Aorta (tissue), 5 donors: ENCODE measurements at places on chromosomes 6 and 20.

- no peak for DNase-seq
These were observed 115.5 kb downstream of the IRF4 start for GRCh38 chr6:506920-507622.

DNA sequence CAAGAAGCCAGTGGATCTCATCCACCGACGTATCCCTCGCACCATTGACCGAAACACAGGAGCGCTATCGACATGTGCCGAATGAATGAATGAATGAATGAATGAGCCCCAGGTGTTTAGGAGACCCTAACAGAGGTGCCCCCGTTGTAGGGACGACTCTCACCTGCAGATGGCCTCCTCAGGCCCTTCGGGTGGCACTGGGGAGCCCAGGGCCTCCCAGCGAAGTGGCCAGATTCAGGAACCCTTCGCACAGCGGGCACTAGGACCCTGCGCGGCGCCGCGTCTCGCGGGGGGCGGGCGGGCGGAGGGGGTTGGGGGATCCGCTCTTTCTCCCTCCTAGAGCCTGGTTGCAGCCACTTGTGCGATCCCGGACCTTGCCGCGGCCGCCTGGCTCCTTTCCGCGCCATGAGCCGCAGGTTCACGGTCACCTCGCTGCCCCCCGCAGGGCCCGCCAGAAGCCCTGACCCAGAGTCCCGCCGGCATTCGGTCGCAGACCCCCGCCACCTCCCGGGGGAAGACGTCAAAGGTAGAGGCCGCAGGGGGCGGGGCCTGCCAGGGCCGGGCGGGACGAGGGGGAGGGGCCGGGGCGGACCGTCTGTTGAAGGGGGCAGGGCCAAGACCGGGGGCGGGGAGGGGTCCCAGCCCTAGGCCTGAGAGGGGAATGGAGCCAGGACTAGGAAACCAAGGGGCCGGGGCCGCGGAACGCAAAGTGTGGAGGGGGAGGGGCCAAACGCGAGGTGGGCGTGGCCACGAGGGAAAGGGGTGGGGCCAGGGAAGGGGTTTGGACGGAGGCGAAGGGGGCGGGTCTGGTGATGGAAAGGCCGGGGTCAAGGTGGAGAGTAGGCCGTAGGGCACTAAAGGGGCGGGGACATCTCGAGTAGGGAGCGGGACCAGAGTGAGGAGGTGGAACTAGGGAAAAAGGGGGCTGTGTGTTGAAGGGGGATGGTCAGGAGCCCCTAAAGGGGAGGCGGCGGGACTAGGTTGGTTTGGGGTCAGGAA, 7.4 kb upstream of the SLC12A5 start:
- peak; percentile 83 for DNase-seq

GRCh38 chr20:9514461-9515213, at the start of gene LAMP5:
LAMP5 (plus strand) TSS chr20:9514590; CDS start chr20:9514853, 263 bp downstream.
- DNase-seq, result peak; percentile 81

DNA sequence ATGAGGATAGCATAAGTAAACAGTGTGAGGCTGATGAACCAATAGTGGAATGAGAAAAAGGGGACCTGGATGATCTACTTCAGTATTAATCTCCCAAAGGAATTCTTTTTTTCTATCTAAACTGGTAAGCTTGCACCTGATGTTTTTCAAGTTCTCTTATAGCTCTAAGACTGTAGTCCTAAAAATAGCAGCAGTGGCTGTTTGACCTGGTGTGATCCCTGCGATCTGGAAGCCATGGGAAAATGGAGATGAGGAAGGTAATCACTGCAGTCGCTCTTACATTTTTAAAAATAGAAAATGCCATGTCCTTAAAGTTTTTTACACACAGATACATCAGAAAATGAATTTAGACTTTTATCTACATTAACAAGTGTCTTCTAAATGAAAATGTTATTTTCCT, 926.4 kb upstream of the SLC35B3 start:
- no peak for DNase-seq

GRCh38 chr6:40386200-40386599, 201.0 kb downstream of the LRFN2 start:
- DNase-seq, result no peak

DNA sequence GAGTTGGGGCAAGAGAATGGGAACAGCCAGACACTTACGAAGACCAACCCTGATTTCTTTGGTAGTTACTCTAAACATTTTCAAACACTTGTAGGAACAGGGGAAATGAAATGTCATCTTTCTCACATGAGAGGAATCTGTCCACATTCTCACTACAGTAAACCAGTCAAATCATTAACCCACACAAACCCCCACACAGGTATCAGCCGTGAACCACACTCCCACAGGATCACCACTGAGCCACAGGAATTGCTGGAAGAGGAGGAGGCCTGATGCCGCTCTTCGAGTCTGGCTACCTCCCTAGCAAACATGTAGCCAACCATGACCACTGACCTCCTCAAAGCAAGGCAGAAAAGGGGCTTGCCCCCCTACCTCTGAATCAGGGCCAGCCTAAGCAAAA, 6.9 kb upstream of the RSPO3 start:
- DNase-seq, result no peak

- no peak for DNase-seq
These were observed 239.5 kb downstream of the SLC24A3 start for GRCh38 chr20:19451923-19452295.

DNA sequence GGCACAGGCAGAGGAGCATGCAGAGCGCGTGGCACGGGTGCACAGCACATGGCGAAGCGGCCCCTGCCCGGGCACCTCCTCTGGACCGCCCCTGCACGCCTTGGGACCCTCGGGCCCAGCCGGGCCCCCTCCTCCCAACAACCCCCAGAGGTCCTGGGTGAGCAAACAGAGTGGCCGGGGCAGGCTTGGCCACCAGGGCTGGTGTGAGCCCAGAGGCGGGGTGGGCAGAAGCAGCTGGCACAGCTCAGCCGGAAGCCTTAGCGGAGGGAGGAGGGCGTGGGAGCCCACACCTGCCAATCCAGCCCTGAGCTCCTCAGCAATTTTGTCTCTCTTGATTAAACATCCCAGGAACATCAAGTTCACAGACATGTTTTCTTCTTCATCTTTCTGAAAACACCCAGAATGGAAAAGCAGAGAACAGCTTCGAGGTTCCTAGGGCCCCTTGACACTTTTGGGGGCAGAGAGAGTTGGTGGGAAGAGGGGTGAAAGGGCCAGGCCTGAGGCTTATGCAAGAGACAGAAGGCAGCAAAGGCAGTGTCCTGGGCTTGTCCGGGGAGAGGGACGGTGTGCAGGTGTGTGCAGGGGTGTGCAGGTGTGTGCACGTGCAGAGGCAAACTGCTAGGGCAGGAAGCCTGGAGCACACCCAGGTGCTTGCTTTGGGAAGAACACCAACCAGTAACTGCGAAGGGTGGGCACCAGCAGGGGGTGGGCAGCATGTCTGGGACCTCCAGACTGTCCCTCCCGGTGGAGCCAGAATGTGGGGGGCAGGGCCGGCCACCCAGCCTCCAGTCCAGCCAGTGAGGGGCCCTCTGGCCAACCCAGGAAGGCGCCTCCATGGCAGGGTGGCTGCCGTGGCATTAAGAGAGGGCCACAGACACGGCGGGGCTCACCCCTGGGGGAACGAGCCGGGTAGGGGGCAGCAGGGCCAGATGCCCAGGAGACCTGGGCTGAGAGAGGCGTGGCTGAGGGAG, 4.8 kb downstream of the HRH3 start:
- no peak for DNase-seq

DNA sequence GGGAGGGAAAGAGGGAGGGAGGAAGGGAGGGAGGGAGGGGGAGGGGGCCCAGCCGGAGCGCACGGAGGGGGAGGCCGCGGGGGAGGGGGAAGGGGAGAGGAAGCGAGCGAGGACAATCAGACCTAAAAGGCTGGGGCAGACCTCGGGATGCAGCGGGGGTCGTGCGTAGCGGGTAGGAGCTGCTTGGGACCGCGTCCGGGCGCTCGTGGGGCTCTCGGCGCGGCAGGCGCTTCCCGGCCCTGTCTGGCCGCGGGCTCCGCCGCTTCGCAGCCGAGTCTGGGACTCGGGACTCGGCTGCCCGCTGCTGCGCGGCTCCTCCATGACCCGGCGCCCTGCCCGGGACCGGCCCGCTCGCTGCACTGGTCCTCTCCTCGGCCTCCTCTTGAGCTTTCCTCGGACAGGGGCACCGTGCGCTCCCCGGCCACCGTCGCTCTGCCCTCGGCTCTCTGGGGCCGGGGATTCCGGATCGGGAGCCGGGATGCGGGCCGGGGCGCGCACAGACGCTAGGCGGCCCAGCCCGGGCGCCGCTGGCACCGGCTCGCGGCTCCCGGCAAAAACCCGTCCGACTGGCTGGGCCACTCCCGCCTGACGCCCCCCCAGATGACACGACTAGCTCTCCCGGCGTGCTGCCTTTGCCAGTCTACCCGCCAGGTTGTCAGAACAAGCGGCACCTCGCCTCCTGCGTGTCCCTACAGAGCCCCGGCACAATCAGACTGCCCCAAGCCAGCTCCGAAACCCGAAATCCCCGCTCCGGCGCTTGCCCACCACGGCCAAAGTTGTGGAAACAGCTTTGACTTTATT, 2.2 kb downstream of the TFAP2A start:
- no peak for DNase-seq

DNA sequence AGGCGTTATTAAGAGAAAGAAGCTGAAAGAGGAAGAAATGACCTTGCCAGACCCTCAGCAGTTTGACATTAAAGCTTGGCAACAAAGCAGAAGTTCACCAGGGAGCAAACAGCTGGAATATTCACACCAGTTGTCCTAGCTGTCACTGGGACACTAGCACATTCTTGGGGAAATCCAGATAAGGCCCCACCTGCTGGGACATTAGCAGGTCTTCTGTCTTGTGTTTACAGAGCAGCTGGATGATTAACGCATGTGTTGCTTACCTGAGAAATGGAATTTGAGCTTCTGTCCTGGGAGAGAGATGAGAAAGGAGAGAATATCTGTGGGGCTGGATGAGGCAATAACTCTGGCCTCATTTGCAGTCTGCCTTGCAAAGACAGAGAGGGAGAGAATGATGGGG, 137.6 kb upstream of the RIN2 start:
- DNase-seq, result no peak

GRCh38 chr20:34998331-34998950, 42.8 kb downstream of the MYH7B start:
- no peak for DNase-seq

DNA sequence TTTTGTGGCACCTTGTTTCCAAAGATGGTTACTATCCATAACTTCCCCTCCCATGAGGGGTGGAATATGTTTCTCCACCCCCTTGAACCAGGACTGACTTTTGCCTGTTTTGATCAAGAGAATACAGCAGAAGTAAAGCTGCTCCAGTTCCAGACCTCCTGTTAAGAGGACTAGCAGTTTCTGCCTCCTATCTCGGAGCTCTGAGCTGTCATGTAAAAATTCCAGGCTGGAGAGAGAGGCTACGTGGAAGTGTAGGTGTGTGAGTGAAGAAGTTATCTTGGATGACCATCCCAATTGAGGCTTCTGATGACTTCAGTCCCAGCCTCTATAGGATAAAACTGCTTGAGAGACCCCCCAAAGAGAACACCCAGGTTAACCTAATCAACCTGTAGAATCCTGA, 511.7 kb upstream of the IMPG1 start:
- no peak for DNase-seq

DNA sequence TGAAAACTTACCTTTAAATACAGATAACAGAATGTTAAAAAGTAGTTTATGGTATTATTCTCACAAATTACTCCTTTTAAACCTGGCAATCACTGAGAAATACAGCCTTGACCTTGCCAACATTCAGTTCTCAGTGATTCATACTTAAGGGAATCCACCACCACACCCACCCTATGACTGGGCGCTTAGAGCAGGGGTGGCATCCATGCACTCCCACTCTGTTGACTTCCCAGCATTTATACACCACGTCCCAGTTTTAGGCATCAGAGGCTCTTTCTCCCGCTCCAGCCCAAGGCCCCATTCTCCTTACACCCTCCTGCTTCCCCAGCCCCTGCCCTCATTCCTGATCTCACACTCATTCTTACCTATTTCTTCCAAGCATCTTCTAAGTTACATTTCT, 16.3 kb downstream of the TRAF3IP2 start:
- peak; percentile 75 for DNase-seq

DNA sequence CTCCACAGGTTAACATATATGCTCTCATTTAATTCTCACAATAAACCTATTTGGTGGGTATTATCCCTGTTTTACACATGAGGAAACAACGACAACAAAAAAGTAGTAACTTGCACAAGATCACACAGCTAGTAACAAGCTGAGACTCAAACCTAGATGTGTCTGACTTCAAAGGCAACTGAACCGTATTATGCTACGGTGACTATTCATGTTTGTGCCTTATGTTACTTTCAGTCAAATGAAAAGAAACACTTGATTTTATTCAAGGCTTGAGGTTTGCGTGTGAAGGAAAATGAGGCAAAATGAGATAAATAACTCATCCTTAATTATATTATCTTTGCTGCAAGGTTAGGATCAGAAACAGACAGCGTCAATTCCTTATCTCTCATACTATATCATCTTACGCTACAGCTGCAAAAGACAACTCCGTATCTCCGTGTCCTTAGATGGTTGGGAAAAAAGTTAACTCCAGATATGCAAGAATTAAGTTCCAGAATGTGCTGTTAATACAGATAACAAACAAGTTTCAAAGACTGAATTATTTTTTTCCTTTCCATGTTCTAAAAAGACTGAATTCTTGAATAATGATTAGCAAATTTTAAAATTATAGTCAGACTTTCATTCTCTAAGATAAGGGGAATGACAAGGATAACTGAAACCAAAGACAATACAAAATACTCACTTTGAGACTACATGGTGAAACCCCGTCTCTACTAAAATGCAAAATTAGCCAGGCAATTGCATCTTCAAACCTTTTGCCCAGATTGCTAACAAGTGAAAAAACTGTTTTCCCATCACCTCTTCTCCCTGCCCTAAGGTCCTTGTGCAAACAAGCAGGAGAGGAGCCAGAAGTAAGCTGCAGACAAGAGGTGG, 27.8 kb downstream of the STAU1 start:
- no peak for DNase-seq

DNA sequence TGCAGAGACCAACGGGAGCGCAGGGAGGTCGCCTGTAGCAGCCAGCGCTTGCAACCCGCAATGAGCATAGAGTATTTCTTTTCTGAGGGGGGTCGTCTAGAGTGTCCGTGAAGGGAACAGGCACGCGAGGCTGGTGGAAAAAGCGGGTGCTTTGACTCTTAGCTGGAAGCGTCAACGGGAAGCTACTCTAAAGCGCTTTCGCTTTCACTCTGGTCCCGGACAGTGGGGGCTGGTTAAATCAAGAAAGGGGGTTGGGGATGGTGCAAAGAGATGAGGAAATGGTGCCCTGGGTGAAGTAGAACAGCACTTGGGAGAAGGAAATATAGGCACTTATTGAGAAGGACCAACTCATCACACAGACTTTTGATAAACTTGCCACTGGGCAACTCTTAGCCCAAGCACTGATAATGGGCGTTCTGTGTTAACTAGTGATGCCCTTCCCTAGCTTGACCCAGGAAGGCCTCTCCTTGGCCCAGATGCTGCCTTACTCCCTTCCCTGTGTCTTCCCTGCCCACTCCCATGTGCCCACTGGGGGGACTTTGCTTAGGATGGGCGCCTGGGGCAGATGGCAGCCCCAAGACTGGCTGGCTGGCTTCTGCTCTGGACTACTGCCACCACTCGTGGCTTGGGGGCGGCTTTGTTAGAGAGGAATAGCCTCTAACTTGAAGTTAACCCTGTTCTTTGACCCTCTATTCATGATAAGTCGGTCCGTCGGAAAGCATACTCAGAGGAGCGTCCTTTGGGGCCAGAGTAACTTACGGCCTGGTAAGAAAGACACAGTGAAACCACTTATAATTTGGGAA, 585 bp downstream of the PSMB9 start:
- peak; percentile 69 for DNase-seq
